ENCODE measurements at places on chromosomes 12 and 14.

DNA sequence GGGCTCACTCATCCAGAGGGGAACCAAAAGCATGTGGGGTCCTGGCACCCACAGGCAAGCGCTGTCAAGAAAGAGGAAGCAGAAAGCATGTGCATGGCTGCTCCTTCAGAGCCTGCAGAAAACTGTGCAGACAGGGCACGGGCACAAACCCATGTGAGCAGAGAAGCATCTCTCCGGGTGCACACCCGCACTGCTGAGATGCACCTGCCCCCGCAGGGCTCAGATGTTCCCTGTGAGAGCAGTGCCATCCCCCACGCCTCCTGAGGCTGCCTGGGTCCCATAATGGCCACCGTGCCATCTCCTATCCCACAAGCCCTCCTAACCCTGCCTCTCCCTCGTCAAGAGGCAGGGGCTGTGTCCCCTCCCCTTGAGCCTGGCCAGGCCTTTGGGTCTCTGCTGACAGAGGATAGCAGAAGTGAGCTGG is 32.3 kb upstream of the INF2 start:
- DNase-seq: no peak

- no peak for DNase-seq
Measured at GRCh38 chr12:16634786-16635185, 28.8 kb upstream of the LMO3 start.

- no peak for DNase-seq
Measured at GRCh38 chr14:23360496-23360895, 4.5 kb downstream of the EFS start.

DNA sequence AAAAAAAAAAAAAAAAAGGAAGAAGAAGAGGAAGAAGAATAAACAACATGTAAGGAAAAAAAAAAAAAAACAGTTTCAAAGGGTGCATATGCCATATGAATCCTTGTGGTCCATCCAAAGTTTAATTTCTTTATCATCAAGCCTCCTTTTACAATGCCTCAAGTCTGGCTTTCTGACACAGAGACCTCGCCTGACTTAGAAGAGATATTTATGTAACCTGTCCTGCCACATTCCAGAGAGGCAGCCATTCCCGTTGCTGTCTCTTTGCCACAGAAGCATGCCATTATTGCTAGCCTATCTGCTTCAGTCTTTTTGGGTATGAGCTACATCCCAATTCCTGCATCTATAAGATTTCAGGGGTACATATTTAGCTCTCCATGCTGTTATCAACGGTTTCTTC is 596.7 kb upstream of the ATP2B1 start:
- no peak for DNase-seq

DNA sequence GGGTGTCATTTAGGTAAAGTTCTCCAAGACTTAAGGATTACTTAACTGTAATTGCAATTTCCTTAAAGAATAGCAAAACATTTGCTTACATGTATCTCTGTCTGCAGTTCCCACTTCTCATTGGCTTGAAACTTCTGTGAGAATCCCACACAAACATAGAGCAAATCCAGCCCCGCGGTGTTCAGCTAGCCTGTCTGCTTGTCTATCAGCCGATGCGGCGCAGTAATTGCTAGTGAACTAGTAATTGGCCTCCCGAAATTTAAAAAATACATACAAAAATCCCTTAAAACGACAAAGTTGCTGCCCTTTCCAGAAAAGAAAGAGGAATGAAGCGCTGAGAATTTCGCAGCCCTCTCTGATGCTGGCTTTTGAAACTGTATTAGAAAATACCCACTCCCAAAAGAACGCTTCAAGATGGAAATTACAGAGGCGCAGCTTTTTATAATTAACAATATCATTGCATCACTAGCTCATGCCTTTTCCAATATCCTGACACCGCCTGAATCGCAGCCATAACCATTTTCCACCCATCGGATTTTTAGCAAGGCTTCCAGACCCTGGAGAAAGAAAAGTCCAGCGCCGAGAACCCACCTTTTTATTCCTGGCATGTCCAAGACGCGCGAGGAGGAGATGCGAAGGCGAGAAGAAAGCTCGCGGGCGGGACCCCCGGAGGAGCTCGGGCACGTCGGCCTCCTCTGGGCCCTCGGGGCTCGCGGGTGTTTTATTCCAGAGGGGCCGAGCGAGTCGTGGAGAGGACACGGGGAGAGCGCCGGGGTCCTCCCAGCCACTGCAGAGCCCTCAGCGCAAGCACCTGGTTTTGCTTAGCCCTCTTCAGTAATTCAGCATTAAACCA is 646 bp downstream of the FBLN5 start:
- DNase-seq: no peak

DNA sequence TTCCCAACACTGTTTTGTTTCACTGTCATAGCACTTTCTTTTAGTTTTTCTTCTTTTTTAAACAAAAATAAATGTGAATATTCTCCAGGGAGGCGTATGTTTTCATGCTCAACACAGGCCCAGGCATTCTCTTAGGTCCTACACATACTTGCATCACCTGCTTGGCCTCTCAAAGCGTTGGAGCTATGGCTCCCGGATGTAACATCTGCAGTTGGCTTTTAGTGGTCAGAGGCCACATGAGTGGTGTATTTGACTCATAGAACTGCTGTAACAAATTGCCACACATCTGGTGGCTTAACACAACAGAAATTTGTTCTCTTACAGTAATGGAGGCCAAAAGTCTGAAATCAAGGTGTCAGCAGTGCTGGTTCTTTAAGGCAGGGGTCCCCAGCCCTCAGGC is 44.6 kb upstream of the VRK1 start:
- no peak for DNase-seq
